ENCODE measurements at places on chromosomes 4 and X. TPM values are rescaled to one million over a fixed set of nuclear protein-coding genes. Genes with fewer than 3 reads are reported as not detected.

UGT2B10 gene
- not detected for total RNA-seq

UPF3B gene
- 2.1 TPM for total RNA-seq

AVPR2 gene
- not detected for total RNA-seq

KLHL15 gene
- total RNA-seq = 8.9 TPM

GPRIN3 gene
- 0.12 TPM for total RNA-seq

CT83 gene
- total RNA-seq = not detected

ARR3 gene
- total RNA-seq = not detected

MAGEB10 gene
- total RNA-seq = not detected

KIF4A gene
- total RNA-seq = 10.9 TPM

PWWP3B gene
- total RNA-seq = 35.0 TPM

LNX1 gene
- total RNA-seq = 0.11 TPM

MAGEA2 gene
- total RNA-seq = not detected

ADAD1 gene
- total RNA-seq = not detected

TLL1 gene
- under 0.01 TPM for total RNA-seq

IL1RAPL1 gene
- 11.5 TPM for total RNA-seq

PAGE2 gene
- not detected for total RNA-seq

ETNPPL gene
- total RNA-seq = not detected

GAGE12G gene
- total RNA-seq = not detected

DSPP gene
- total RNA-seq = not detected

BGN gene
- 27.9 TPM for total RNA-seq

RHOH gene
- total RNA-seq = not detected

DCAF8L2 gene
- total RNA-seq = not detected

CXXC4 gene
- under 0.01 TPM for total RNA-seq

AFP gene
- 1.7 TPM for total RNA-seq

GUCY1A1 gene
- 0.11 TPM for total RNA-seq

PABPC1L2A gene
- total RNA-seq = not detected

RBM46 gene
- not detected for total RNA-seq

STK32B gene
- 1.1 TPM for total RNA-seq

RS1 gene
- total RNA-seq = not detected

CENPC gene
- 12.4 TPM for total RNA-seq

NOX1 gene
- total RNA-seq = not detected

ATP7A gene
- total RNA-seq = 9.7 TPM

C4orf54 gene
- under 0.01 TPM for total RNA-seq

SHROOM2 gene
- total RNA-seq = 0.75 TPM

STATH gene
- total RNA-seq = not detected

SSX1 gene
- total RNA-seq = not detected

TENM3 gene
- 5.8 TPM for total RNA-seq

SMR3B gene
- not detected for total RNA-seq

S100G gene
- not detected for total RNA-seq

TMPRSS11D gene
- total RNA-seq = under 0.01 TPM

AR gene
- 16.6 TPM for total RNA-seq

F8 gene
- 2.1 TPM for total RNA-seq

SPANXN3 gene
- total RNA-seq = not detected

FAM53A gene
- total RNA-seq = 3.1 TPM

FAM114A1 gene
- 453 TPM for total RNA-seq

CCSER1 gene
- 2.9 TPM for total RNA-seq

CABS1 gene
- total RNA-seq = not detected

Measured in uterine smooth muscle cell (primary cell).